ENCODE measurements at places on chromosomes 6 and 20.
A peak's percentile ranks its signal among the peaks of the same experiment; 100 is the strongest.

DNA sequence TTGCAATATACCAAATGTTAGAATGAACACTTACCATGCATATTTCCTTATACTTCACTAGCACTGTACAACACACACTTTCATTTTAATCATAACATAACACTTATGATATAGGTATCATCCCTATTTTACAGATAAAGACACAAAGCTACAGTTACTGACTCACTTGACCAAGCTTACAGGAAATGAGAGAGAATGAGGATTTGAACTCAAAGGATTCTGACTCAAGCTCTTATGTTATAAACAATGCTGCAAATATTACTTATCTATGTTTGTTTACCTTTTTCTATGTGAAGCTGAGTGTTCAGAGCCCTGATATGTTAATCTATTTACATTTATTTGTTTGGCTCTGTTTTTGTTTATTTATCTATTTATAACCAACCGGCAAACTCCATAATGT is 245.4 kb downstream of the PTPRK start:
- no peaks in the 10 kb centered on the region for H3K36me3 ChIP-seq
- H3K4me1 ChIP-seq = no peaks in the 10 kb centered on the region
- no peak overlapping the region for H3K4me3 ChIP-seq
- no peak overlapping the region for H3K27ac ChIP-seq
- no peak for DNase-seq

DNA sequence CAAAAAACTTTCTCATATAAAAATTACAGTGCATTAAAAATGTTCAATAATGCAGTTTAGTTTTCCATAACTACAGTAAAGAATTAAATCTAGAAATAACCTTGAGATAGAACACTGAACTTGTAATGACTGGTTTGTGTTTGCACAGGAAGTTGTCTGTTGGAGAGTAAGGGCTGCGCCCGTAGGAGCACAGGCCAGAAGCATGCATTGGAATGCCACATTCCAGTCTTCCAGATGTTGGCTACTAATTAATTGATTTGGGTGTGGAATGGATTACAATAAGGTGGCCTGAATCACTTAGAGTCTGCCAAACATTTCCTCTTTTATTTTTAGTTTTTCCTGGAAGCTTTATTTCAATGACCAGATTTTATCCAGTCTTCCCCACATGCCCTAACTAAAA is 582.6 kb upstream of the MMS22L start:
- no peaks in the 10 kb centered on the region for H3K4me1 ChIP-seq
- no peak overlapping the region for H3K27ac ChIP-seq
- H3K27me3 ChIP-seq = no peaks in the 10 kb centered on the region
- no peak overlapping the region for H3K4me3 ChIP-seq
- no peaks in the 10 kb centered on the region for H3K36me3 ChIP-seq

DNA sequence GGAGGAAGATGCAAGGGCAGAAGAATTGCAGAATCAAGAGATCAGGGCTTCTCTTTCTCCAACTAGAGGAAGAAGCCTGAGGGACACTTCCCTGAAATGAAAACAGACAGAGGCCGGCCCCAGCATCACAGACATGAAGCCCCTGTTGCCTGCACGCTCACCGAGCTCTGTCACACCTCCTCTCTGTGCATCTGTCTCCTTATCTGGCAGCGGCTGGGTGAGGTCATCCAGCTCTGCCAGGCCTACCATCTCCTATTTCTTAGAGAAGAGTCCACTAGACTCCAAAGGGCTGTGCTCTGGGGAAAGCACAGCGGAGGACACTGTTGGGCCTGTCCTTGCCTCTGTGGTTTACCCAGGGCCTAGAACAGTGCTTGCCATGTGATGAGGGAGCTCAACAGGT is 71.9 kb upstream of the MLN start:
- H3K36me3 ChIP-seq = no peaks in the 10 kb centered on the region
- H3K4me1 ChIP-seq = peaks cover 11% of the 10 kb centered on the region
- H3K27ac ChIP-seq = no peak overlapping the region
- peaks cover 48% of the 10 kb centered on the region for H3K27me3 ChIP-seq

DNA sequence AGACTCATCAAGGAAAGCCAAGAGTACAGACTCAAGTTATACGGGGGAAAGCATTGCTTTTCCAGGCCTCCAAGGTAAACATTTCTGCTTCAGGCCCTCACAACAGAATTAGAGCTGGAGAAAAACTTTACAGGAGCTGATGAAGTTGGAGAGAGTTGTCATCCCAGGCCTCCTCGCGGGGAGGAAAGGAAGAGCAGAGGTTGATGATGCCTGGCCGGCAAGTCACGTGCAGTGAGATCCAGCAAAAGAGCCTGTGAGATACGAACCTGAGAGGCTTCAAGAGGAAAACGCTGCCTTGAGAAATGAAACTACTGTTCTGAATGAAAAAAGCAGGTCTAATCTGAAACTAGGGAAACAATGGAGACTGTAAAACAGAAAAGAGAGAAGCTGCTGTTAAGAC is 122.9 kb downstream of the FAM120B start:
- no peak overlapping the region for H3K27ac ChIP-seq
- H3K4me1 ChIP-seq = no peaks in the 10 kb centered on the region
- peaks cover 50% of the 10 kb centered on the region for H3K27me3 ChIP-seq
- DNase-seq = no peak

DNA sequence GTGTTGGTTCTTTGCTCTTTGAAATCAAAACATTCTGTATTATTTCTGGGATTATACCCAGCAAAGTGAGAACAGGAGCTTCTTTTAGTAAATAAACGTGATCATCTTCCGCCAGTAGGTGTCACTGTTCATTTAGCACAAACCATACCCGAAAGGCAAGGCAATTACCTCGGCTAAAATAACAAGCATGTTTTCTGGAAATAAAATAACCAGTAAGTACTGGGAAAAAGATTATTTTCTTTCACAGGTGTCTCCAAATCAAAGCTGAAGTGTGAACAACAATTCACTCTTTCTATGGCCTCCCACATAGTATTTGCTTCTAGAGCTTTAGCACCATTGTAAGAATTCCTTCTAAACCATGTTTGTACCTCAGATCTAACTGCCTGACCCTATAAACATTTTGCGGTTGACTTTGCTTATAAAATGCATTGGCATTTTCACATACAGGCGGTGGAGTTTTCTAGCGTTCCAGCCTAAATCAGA is 144.6 kb upstream of the AGPAT4 start:
- no peaks in the 10 kb centered on the region for H3K4me1 ChIP-seq
- DNase-seq = no peak
- no peak overlapping the region for H3K4me3 ChIP-seq
- peaks cover 2% of the 10 kb centered on the region for H3K36me3 ChIP-seq
- no peak overlapping the region for H3K27ac ChIP-seq

GRCh38 chr6:158560836-158561320 is 987 bp downstream of the TMEM181 start:
- peaks cover 3% of the 10 kb centered on the region for H3K36me3 ChIP-seq
- H3K27ac ChIP-seq = peak overlapping the region; percentile 96
- H3K4me1 ChIP-seq = peaks cover 39% of the 10 kb centered on the region
- DNase-seq = no peak
- H3K4me3 ChIP-seq = peak overlapping the region; percentile 95

DNA sequence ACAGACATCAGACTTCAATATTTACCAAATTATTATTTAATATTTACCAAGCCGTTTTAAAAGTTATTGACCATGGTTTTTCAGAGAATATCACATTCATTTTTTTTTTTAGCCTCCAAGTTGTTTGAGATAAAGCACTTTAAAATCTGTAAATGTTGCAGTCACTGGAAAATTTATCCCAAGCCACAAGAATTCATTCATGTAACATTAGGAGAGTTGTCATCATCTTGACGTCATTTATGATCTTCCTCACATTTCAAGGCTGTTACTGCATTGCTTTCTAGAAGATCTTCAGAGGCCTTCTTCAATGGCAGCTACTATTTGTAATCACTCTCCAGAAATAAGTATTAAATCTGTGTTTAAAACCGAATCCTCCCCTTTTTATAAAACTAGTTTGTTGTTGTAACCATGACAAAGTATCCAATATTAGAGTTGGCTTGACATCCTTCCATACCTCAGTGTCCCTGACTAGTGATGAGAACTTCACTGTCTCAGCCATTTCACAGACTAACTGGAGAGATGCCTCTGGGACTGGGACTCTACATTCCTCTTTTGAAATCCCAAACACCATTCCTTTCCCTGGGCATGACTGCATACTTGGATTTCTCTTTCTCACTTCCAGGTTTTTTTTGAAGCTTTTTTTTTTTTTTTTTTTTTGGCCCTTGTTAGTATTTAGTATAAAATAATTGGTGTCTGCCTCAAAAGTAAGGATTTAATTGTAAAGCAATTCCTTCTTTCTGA is 100.1 kb downstream of the ZFAND3 start:
- H3K4me3 ChIP-seq = no peak overlapping the region
- DNase-seq = no peak
- no peaks in the 10 kb centered on the region for H3K36me3 ChIP-seq
- peaks cover 32% of the 10 kb centered on the region for H3K4me1 ChIP-seq

DNA sequence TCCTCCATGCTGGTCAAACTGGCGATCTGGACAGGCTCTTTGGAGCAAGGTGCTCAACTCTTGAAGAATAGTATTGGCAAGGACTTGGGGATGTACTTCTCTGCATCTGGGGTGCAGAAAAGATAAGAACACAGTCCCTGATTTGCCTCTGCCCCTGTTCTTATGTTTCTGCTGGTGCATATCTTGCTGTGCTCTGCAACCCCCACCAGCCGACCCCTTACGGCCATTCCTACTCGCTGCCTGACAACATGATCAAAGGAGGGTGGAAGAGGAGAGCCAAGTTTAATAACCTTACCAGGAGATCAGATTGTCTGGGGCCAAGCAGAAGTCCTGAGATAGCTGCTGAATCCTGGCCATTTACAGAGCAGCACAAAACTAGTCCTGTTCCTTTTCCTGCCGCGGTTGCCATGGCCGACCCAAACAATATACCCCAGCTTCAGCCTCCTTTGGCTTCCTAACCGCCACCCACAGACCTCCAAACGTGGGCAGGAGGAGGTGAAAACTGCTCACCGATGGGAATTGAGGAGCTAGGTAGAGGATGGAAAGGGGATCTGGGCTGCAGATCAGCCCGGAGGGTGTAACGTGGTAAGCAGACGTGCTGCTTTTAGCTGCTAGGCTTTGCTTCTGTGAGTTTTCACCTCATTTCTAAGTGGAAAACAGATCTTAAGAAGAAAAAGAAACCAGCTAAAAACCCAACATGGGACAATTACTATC is 60.9 kb downstream of the ATXN1 start:
- peak overlapping the region; percentile 92 for H3K4me3 ChIP-seq
- peaks cover under 1% of the 10 kb centered on the region for H3K36me3 ChIP-seq
- H3K27ac ChIP-seq = peak overlapping the region; percentile 98
- no peaks in the 10 kb centered on the region for H3K27me3 ChIP-seq

DNA sequence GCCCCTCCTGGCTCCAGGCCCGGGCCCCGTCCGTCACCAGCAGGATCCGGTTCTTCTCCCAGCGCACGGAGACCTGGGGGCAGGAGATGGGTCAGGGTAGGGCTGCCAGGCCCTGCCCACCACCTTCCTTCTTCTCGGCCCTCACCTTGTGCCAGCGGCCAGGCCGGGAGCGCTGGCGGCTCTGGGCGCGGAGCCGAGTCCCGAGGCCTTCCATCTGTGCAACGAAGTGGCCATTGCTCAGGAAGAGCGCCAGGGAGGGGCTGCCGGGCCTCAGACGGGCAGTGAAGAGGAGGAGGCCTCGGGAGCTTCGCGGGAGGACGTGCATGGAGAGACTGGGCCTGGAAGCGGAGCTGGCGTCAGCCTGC is 7.9 kb downstream of the ADRM1 start:
- H3K36me3 ChIP-seq = no peaks in the 10 kb centered on the region
- no peak overlapping the region for H3K27ac ChIP-seq
- H3K4me3 ChIP-seq = no peak overlapping the region

- H3K36me3 ChIP-seq = no peaks in the 10 kb centered on the region
- no peak for DNase-seq
- no peak overlapping the region for H3K4me3 ChIP-seq
- H3K27me3 ChIP-seq = no peaks in the 10 kb centered on the region
Measured at GRCh38 chr6:31332637-31333602, 24.1 kb downstream of the HLA-B start.

- H3K4me3 ChIP-seq = no peak overlapping the region
- H3K36me3 ChIP-seq = no peaks in the 10 kb centered on the region
- no peak overlapping the region for H3K27ac ChIP-seq
- no peak for DNase-seq
- no peaks in the 10 kb centered on the region for H3K4me1 ChIP-seq
Measured at GRCh38 chr6:55694148-55694547, 115.2 kb upstream of the HMGCLL1 start.

GRCh38 chr6:32114796-32115195 is 5.7 kb upstream of the TNXB start:
- peaks cover 4% of the 10 kb centered on the region for H3K36me3 ChIP-seq
- no peak overlapping the region for H3K4me3 ChIP-seq

DNA sequence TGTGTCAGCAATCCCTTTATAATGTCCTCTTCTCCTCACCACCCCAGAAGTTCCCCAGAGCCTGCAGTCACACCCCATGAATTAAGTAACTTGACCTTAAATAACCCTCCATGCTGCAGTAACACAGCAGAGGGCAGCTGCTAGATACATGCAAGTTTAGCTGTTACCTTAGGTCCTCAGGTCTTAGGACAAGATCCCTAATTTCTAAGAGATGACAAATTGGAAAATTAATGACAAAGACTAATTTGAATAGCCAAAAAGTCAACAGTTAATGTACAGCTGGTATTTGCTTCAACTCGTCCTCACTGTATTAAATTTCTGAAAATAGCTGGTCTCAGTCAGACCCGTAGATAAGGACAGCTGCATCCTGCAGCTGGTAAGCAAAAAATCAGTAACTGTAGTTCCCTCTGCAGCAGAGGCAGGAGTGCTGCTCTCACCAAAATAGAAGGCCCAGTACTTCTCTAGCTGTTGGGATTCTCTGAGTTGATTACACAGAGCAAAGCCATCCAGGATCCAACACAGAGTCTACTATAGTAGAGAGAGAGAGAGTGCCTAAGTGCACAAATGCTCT is 62.4 kb downstream of the TNFRSF21 start:
- peaks cover 28% of the 10 kb centered on the region for H3K27me3 ChIP-seq
- no peak for DNase-seq
- no peak overlapping the region for H3K27ac ChIP-seq
- no peaks in the 10 kb centered on the region for H3K36me3 ChIP-seq
- peaks cover 2% of the 10 kb centered on the region for H3K4me1 ChIP-seq

DNA sequence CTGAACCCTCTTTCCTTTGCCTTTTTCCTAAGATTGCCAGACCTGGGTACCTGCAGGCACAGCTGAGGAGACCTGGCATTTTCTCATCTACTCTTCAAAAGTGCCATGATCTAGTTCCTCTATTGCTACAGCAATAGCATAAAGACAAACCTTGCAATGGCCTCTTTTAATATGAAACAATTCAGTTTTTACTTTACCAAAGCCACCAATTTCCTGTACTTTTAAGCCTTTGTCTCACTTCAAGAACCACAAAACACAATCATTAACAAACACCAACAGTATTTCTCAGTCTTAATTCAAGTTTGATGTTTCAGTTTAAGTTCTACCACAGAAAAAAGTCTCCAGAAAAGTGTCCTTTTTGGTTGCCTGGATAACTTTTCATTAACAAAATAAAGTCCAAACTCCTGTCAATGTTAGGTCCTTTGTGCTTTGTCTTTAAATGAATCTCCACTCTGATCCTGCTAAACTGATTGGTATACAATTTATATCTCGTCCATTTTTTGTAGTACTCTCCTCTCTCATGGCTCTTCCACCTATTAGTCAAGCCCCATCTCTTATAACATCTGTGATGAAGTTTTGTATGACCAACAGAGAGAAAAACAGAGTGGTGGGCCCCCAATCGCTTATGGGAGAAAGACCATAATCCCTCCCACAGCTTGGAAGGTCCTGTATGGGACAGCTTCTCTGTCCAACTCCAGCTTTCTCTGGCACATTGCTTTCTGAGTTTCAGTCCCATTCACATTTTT is 50.5 kb upstream of the THEMIS start:
- H3K27ac ChIP-seq = peak overlapping the region; percentile 95
- DNase-seq = no peak
- H3K27me3 ChIP-seq = no peaks in the 10 kb centered on the region
- peak overlapping the region; percentile 86 for H3K4me3 ChIP-seq
- peaks cover 47% of the 10 kb centered on the region for H3K4me1 ChIP-seq

Data from T-helper 17 cell (primary cell).